ENCODE measurements at places on chromosomes 16 and 17.

DNA sequence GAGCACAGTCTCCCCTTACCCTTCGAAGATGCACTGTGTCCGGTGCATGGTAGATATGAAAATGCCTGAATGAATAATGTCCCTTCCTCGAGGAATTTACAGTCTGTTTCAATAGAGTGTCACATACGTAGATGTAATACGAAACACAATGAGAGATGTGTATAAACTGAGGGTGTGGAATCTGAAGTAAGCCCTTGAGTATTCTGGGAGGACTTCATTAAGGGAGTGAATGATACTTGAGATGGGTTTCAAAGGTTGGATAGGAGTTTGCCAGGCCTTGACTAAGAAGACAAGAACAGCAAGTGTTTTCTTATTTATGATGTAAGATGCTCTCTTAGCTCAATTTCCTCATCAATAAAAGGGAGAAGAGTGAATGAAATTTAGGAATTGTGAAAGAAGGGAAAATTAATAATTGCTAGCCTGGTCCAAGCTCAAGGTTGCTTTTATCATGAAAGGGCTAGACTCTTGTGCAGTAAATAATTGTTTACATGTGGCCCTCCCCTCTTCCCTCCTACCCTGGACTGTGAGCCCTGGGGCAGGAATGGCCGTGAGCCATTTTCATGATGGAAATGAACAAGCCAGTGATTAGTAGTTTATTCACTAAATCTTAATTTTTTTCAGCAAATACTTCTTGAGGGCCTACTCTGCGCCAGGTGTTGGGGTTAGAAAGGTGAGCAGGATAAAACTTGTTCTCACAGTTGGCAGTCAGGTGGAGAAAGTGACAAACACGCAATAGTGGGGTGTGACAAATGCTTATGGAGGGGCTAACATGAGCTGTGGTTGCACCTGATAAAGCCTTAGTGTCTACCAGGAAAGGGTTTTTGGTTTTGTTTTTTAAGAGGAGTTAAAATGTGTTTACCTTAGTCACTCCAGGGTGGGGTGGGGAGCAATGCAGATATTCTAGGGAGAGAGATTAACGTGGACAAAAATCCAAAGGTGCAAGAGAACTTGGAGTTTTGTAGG, 1.6 kb downstream of the KIF22 start:
- no peak for DNase-seq

- no peak for DNase-seq
Measured at GRCh38 chr16:85291302-85292148, 179.3 kb upstream of the CIBAR2 start.

DNA sequence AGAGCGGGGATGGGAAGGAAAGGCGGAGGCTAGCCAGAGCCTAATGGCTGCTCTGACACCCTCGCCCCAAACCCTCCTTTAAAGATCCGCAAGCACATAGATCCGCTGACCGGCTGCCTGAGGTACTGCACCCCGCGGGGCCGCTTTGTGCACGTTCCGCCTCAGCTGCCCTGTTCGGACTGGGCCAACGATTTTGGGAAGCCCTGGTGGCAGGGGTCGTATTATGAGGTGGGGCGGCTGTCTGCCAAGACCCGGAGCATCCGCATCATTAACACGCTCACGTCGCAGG, 663 bp downstream of the CYB5D1 start:
- no peak for DNase-seq

DNA sequence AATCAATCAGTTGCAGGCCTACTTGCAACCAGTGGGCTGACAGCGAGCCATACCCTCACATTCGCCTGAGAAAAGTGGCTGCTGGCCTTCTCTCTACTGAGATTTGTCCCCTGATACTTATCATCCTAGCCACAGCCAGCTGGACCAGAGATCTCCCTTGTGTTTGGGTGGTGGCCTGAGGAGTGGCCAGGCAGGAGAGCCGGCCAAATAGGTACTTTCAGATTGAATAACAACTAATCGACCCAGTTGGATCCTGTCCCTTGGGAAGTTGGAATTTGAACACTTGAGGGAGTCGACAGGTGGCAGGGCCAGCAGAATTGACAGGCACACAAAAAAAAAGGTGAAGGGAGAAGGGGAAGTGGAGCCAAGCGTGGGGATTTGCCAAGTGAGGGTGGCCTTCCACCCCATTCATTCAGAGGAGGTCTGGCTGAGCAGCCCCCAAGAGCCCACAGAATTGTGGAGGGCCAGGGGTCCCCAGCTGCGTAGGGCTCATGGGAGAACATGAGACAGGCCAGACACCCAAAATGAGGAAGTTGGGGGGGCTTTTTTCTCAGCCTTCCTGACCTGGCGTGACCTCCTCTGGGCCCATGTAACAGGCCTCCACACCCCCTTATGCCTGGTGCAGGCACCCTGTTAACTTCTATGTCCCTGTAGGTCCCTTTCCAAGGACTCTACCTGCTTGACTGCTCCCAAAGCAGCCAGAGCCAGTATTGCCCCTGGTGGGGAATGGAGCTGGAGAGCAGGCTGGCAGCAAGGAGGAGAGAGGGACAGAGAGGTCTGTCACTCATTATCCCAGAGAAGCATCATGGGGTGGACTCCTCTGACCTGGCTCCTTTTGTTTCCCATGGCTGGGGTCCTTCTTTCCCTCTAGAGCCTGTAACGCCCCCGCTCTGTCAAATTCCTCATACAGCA, 2.9 kb upstream of the RANGRF start:
- DNase-seq: no peak
